ENCODE measurements at places on chromosomes 1 and 21.

DNA sequence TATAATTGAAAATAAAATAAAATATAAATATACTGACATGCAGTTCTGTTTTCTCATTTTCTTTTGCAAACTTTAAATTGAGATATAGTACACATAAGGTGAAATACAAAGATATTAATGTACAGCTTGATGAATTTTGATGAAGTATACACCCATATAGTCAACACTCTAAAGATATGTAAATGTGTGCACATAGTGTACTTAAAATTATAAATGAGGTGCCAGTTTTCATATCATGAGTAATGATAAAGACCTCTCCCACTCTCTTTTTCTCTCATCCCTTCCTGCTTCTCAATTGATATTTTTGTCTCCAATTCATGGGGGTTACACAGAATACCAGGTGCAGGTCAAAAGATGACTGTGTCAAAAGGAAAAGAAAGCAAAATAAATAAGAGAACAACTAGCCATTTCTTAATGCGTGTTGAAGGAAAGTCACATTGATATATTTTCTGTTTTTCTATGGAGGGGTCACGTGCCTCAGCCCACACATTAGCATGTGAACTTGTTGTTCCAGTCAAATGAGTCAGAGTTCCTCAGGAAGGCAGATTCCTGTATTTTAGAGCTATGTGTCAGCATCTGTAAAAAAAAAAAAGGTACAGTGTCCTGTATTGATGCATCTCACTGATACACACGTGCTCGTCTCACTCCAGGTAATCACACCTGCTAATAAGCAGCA, 64.3 kb upstream of the HOOK1 start:
- no peak for DNase-seq

- DNase-seq: no peak
These were observed 14.1 kb downstream of the DISP1 start for GRCh38 chr1:222828939-222829338.

DNA sequence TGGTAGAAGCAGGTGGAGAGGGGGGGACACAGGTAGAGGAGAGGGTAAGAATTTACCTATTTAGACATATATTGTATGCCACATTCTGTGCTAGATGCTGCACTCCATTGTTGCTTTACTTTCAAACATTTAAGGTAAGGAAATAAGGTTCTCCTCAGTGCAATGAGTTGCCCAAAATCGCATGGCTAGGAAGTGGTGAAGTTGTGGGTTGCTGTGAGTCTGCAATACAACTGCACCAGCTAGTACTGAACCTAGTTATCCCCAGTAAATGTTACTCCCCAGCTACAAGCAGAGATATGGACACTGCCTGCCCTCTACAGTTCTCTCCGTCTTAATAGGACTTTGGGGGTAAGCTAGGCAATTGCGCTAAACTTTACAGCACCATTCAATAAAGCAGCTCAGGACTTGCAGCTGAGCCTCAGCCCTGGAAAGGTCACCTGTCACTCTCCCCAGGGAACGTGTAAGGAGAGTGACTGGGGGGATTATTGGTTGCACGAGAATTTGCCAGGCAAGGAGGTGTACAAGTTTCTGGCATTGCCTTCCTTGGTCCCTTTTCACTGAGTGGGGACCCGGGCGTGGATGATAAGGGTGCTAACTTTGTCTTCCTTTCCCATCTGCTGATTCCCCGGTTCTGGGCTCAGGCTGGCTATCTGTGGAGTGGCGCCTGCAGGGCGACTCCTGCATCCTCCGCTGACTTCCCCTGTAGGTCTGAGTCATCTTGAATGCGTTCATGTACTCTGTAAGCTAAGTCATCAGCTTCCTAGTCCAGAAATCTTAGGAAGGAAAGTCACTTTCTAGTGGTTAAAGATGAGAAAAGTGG, 71.3 kb upstream of the CNTN2 start:
- no peak for DNase-seq

GRCh38 chr1:78142736-78143135, 97.0 kb downstream of the GIPC2 start:
- DNase-seq: no peak

DNA sequence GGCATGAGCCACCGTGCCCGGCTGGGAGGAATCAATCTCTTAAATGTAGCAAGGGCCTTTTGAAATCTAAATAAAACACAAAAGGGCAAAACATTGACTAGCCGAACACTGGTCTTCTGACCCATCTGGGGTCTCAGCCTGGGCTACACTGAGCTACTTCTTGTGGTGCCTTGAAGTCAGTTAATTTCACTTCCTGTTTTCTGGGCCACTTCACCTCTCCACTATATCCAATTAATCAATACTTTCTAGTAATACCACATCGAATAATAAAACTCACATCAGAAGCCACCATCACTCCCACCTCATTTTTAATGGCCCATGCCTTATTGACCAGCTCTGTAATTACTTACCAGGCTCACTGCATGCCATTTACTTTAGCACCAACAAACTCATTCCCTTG, 138.0 kb upstream of the SAMSN1 start:
- DNase-seq: no peak

- DNase-seq: no peak
These were observed 75.1 kb downstream of the ZNF281 start for GRCh38 chr1:200334661-200335256.

DNA sequence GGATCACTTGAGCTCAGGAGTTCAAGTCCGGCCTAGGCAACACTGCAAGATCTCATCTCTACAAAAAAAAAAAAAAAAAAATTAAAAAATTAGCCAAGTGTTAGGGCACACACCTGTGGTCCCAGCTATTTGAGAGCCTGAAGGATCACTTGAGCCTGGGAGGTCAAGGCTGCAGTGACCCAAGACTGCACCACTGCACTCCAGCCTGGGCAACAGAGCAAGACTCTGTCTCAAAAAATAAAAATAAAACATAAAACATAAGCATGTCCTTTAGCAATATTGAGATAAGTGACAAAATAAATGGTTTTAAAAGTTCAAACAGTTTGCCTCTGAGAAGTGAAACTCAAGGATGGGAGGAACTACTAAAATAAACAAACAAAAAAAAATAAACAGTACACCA, 101.2 kb downstream of the RERE start:
- no peak for DNase-seq

- no peak for DNase-seq
These were observed 358.0 kb upstream of the C1orf87 start for GRCh38 chr1:60431593-60431992.

GRCh38 chr1:4055294-4055967, 155.4 kb upstream of the C1orf174 start:
- DNase-seq: no peak

DNA sequence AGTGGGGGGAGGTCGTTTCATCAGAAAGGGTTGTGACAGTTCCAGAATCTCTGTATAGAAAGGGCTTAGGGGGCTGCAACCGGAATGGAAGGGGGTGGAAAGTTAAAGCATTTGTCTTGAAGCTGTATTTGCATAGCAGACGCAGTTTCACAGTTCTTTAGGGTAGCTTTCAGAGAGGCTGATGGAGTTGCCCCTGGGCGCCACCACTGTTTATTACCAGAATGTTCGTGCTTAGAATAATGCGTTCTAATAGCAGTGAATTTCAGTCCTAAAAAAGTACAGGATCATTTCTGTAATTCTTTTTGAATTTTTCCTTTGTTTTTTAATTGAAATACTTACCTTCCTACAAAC, 1.3 kb downstream of the EXO1 start:
- DNase-seq: no peak

DNA sequence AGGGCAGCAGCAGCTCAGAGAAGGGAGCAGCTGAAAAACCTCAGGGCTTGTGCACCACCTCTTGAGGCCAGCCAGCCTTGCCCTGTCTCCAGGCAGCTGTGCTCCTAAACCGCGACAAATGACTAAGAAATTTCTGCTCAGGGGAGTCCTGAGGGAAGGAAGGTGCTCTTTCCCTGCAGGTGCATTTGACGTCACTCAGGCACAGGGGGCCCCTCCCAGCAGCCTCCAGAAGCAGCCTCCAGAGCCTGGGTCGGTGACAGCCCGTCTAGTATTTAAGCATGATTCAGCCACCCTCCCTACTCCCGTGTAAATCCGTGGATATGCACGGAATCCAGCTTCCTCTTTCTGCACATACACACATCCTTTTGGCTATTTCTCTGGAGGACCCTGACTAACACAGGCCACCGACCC, 560.5 kb downstream of the KIF26B start:
- DNase-seq: no peak

- DNase-seq: no peak
These were observed 18.0 kb upstream of the WDTC1 start for GRCh38 chr1:27216466-27216865.

GRCh38 chr21:43850728-43851295, 14.2 kb upstream of the AGPAT3 start:
- no peak for DNase-seq

GRCh38 chr1:208787219-208787618, 543.0 kb upstream of the PLXNA2 start:
- no peak for DNase-seq

GRCh38 chr1:65759516-65759915, 33.2 kb upstream of the PDE4B start:
- DNase-seq: no peak

DNA sequence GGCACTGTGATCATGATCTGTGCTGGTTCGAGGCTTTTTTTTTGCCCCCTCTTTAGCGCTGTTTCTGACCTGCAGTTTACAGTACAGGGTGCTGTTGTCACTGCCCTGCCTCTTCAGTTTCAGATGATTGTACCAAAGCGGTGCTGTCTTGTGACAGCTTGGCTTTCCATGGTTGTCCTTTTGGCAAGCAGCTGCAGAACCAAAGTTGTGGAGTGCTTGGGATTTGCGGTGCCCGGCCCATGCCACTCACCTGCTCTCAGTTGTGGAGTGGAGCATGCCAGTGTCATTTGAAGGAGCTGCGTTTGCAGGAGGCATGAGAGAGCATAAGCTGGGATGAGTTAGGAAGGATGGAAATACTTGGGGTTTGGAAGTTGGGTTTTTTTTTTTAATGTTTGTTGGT, 48.4 kb downstream of the DOP1B start:
- no peak for DNase-seq

DNA sequence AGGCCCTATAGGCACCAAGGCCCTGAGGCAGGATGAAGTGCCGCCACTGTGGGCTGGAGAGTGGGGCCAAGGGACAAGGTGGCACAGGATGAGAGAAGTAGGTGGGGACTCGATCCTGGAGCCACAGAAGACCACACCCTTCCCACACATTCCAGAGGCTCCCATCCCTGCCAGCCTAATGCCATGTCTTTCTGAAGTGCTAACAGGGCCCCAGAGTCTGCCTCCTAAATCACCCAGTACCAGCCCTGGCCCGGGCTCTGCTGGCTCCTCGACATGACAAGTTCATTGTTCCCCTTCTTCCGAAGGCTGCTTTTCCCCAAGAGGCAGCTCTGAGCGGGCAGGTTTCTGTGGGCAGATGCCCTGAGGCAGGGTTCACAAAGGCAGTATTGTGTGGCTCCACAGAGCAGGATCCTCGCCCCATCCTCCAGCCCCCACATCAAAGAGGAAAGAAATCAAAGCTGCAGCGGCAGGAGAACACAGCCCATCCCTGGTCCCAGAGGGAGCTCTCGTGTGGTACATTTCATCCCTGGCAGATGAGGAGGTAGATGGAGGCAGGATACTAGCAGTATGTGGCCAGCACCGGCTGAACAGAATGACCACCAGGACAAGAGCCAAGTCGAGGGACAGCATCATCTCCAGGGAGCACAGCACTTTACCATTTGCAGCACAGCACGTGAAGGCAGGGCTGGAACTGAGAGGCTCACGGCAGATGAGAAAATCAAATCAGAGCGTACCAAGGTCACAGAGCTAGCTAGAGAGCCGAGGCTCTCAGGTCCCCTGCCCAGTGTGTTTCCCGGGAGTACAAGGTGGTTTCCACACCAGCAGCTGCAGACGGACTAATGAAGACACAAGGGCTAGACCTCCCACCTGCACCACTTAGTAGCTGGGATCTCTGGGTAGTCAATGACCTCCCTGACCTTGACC, 64.8 kb downstream of the SYF2 start:
- DNase-seq: no peak
